Hematopoietic multipotent progenitor cell treated with erythropoietin and hydrocortisone succinate and interleukin-3 and kit ligand, for 4 days (in vitro differentiated cells): ENCODE measurements at places on chromosomes 7 and 10.

DNA sequence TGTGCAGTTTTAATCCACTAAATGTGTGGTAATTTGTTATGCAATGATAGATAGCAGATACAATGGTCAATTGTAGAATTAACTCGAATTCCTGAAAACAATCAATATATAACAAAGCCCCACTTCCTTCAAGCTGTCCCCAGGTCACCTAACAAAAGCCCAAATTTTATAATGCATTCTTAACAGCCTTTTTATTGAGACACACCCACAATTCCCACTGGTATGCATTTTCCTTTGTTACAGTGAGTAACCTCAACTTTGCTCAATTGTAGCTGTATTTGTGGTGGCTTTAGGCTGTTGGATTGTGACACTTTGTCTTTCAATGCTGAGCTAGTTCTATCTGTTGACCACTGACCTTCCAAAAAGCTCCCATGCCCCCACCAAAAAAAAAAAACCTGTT lies 279.8 kb upstream of the CACNA2D1 start:
- no peak for DNase-seq

DNA sequence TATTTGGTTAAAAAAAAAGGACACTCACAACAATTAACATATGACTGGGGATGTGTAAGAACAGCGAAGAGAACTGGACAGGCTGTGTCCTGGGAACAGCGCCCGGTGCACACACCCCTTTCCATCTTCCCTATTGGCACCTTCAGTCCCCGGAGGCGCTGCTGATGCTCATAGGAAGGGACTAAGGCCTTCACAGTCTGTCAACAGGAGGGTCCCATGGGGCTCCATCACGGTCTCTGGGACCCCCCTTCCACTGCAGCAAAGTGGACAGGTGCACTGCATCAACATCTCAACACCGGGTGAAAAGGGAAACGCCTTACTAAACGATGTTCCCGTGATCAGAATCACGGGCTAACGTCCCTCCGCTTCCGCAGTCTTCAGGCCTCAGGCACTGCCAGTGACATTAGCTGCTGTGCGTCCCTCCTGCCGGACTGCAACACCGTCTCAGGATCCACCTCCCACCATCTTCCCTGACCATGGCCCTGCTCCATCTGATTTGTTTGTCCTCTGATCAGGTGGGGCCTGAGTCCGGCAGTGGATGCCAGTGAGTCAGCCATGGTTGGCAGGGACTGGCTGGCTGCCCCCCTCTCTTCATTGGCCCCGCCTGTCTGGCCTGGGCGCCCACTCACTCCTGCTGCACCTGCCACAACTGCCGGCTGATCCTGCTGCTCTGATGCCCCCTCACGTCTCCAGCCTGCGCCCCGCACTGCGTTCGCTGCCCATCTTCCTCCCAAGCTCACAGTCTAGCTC lies 614.7 kb downstream of the DNAJB6 start:
- no peak for DNase-seq

GRCh38 chr7:89813081-89813480 lies 341.2 kb upstream of the STEAP1 start:
- DNase-seq, result no peak

DNA sequence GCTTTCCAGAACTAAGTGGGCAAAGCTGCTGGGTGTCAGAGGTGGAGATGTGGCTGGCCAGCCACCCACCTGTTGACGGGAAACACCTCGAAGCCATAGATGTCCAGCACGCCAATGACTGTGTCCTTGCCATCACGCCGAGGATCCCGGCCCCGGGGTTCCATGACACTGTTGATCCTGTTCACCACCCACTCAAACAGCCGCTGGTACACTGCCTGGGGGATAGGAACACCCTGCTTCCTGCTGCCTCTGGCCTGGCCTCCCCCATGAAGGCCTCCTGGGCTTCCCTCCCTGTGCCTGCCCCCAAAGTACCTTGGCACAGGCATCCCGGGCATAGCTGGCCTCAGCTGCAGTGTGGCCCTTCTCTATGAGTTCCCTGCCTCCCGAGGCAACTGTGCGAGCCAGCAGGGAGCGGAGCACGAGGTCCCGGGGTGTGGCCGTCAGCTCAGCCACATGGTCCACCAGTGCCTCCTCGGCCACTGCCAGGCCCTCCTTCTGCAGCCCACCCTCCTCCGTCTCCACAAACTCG lies 8.2 kb downstream of the MYO1G start:
- no peak for DNase-seq

DNA sequence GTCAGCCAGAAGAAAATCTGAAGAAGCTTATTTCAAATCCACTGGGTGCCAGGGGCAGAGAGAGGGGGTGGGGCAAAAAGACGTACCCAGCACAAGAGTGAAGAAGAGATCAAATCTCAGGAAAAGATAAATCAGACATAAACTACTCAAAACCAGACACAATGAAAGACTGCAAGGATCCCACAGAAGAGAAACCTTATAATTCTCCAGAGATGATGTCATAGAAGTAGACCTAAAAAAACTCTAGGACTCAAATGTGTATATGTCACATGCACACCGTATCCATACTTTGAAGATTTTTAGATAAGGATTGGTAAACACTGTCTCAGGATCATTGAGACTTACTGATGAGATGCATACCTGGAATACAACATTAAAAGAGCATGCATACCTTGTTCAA lies 98.5 kb upstream of the PIK3CG start:
- DNase-seq, result no peak

DNA sequence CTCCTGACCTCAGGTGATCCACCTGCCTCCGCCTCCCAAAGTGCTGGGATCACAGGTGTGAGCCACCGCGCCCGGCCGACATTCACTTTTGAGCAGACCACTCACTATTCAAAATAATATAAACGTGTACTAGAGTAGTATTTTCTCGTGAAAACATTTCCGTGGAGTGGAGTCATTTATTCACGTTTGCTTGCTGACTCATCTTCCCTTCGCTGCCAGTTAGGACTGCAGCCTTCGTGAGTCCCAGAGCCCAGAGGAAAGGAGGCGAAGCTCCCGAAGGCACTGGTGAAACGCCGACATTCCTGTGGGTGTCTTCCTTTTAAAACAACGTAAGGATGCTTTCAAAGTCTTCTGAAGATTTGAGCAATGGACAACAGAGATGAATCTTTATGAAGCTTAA lies 10.9 kb upstream of the INPP5A start:
- DNase-seq, result no peak

GRCh38 chr10:112852306-112852705 lies 97.7 kb upstream of the TCF7L2 start:
- DNase-seq, result peak; percentile 35

- DNase-seq, result peak; percentile 34
Observed at GRCh38 chr7:102883098-102883860, 29.5 kb upstream of the LRRC17 start.

- no peak for DNase-seq
Observed at GRCh38 chr10:124706462-124707143, 37.6 kb downstream of the FAM53B start.

- DNase-seq, result no peak
Observed at GRCh38 chr10:130573446-130573845, 437.3 kb downstream of the GLRX3 start.

- DNase-seq, result no peak
Observed at GRCh38 chr7:12119620-12120303, 91.3 kb upstream of the TMEM106B start.

DNA sequence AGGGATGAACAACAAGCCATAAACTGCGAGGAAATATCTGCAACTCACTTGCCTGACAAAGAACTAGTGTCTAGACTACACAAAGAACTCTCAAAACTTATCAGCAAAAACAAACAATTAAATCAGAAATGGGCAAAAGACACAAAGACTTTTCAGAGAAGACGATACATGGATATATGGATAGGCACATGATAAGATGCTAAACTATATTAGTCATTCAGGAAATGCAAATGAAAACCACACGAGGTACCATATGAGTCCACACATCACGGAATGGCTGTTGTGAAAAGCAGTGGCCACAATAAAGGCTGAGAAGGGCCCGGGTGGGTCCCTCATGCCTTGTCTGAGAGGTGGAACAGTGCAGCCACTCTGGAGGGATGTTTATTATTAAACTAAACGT lies 267.8 kb downstream of the WDR37 start:
- DNase-seq, result no peak

GRCh38 chr7:78690174-78690573 lies 763.3 kb downstream of the MAGI2 start:
- no peak for DNase-seq

- peak; percentile 38 for DNase-seq
Observed at GRCh38 chr10:24944512-24945255, 7.7 kb downstream of the PRTFDC1 start.

DNA sequence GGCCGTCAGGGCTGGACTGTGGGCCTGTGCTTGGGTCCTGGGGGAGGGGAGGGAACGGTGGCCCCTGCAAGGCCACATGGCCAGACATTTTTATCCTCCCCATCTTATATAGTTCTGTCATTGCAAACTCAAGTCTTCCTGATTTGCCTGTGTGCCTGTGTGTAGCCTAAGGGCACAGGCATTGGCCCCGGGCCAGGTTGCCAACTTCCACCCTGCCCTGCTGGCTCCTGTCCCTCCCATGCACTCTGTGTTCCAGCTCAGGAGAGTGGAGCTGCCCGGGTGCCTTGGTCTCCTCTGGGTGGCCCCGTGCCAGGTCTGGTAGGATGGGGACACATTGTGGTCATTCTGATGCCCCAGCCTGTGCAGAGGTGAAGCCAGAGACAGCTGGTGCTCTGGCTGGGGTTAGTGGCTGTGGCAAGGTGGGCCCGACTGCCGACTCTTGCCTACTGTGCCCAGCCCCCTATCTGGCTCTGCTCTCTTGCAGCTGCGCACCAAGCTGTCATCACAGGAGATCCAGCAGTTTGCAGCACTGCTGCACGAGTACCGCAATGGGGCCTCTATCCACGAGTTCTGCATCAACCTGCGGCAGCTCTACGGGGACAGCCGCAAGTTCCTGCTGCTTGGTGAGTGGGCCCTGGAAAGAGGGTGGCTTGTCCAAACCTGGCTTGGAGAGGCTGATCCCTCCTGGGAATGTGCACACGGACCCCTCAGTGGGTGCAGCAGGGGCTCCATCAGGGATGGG lies 14.8 kb downstream of the NACAD start:
- no peak for DNase-seq

GRCh38 chr10:104155591-104155990 lies 33.6 kb downstream of the SFR1 start:
- no peak for DNase-seq

- DNase-seq, result no peak
Observed at GRCh38 chr7:33674804-33675411, 230.4 kb upstream of the BMPER start.

GRCh38 chr10:17918187-17918903 lies 33.4 kb upstream of the SLC39A12 start:
- no peak for DNase-seq

DNA sequence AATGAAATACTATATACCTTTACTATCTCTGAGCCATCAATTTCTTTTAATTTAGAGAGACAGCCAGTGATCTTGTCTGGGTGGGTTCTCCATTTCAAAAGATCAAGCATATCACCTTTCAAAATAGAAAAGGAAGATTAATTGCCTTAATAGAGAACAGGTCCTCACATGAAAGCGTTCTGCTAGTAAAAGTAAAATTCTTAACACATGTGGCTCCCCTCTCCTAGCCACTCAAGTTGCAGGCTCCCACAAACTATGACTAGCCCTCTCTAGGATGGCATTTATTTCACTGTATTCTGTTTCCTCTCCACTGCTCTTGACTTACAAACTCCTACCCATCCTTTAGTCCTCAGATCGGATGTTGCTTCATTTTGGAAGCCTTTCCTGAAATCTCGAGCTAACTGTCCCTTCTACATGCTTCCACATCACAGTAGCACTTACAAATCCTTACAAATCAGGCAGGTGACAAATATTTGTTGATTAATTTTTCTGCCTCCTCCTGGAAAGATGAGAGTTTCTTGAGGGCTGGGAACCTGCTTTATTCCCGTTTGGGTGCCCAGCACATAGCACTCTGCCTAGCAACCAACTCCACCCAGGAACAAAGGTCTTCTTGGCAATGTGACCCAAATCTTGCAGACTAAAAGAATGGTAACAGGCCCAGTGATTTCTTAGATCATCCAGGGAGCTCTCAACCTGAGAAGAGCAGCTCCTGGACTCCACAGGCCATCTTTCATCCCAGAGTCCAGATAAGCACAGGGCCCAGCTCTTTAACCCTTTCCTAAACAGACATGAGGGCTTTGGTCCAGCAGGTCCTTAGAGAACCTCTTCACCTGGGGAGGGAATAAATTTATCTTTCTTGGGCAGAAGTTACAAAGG lies 310.4 kb upstream of the IMMP2L start:
- no peak for DNase-seq

GRCh38 chr10:73456187-73456890 lies 23.0 kb upstream of the MSS51 start:
- peak; percentile 97 for DNase-seq

GRCh38 chr7:151161757-151162156 lies 5.7 kb downstream of the GBX1 start:
- DNase-seq, result no peak

DNA sequence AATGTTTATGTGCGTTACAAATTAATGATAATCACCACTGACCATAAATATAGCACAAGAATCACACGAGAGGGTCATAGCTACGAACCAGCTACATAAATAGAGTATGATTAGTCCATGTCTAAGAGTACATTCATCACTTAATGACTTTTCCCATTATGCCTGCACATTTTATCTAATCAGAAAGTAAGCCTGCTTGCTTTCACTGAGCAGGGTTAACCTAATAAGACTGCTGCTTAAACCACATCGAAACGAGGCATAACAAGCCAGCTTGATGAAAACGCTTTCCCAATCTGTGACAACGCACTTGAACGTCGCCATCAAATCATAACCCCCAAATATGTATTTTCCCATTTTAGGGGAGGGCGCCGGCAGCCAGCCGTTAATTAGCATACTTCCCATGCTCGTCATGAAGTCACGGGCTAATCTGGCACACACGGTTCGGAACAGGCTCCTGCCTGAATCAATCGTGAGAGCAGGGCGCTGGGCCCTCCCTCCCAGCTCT lies 71.5 kb downstream of the EBF3 start:
- no peak for DNase-seq

DNA sequence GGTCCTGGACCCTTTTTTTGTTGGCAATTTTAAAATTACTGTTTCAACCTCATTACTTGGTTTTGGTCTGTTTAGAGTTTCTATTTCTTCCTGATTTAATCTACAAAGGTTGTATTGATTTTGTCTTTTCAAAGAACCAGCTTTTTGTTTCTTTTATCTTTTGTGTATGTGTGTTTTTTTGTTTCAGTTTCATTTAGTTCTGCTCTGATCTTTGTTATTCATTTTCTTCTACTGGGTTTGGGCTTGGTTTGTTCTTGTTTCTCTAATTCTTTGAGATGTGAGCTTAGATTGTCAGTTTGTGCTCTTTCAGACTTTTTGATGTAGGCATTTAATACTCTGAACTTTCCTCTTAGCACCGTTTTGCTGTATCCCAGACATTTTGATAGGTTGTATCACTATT lies 8.5 kb upstream of the MRPS33 start:
- no peak for DNase-seq

DNA sequence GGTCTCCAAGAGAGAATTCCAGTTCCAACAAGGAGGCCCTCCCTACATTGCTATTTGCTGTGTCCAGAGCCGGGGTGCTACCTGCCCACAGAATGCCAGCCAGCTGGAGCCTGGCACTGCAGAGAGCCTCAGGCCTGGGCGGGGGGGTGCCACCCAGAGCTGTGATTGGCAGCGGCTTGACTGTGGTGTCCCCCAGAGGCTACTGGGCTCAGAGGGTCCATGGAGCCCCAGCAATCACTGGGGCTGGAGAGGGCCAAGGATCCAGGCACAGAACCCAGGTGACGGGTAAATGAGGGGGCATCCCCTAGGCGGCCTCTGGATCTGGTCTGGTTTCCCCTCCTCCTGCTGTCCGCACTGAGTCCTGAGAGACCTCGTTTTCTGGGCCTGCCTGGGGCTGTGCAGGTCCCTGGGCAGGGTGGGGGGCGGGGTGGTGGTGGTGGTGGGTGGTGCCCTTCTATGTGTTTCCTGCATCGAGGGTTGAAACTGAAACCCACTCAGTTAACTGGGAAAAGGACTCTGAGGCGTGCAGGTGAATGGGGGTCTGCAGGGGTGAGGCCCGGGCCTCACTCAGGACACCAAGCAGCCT lies 12.6 kb downstream of the DPYSL4 start:
- no peak for DNase-seq
